COLO829 (cell line): ENCODE measurements at places on chromosomes 16 and 17.

DNA sequence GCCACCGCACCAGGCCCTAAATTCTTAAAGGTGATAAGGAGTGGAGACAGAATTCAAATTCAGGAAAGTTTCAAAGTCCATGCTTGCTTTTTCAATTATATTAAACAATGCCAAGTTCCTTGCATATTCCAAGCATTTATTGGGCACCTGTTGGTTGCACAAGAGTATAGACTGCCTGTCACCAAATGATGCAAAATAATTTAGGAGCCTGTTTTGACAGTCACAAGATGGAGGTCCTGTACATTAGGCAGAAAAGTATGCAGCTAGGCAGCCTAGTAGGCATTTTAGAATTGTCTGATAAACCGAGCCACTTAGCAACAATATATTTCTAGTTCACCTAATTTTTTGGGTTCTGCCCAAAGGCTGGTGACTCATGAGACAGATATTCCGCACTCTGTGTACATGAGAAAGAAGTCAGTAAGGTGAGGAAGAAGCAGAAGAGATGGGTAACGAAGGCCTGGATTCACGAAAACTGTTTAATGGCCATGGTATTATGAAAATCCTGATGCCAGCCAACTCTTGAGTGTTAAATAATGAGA, 7.3 kb downstream of the ACACA start:
- DNase-seq, result no peak

DNA sequence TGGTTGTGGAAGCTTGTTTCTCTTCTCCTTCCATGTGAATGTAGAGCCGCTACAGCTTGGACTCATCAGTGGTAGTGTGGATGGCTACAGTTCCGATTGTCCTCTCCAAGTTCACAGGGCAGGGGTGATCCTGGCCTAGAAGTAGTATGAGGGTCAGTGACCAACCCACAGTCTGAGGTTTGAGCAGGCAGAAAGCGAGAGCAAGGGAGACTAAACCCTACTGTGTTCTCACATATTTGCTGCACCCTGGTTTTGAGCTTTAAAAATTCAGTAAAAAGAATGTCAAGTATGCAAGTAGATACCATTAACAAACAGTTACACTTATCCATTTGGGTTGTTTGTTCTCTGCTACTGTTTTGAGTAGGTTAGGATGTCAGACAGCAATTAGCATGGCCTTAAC, 148.9 kb downstream of the MRTFB start:
- DNase-seq, result no peak

GRCh38 chr16:86566966-86567700, 504 bp downstream of the FOXC2 start:
- no peak for DNase-seq

- peak; percentile 44 for DNase-seq
Measured at GRCh38 chr17:77472468-77473310, 331.9 kb downstream of the SEC14L1 start.

DNA sequence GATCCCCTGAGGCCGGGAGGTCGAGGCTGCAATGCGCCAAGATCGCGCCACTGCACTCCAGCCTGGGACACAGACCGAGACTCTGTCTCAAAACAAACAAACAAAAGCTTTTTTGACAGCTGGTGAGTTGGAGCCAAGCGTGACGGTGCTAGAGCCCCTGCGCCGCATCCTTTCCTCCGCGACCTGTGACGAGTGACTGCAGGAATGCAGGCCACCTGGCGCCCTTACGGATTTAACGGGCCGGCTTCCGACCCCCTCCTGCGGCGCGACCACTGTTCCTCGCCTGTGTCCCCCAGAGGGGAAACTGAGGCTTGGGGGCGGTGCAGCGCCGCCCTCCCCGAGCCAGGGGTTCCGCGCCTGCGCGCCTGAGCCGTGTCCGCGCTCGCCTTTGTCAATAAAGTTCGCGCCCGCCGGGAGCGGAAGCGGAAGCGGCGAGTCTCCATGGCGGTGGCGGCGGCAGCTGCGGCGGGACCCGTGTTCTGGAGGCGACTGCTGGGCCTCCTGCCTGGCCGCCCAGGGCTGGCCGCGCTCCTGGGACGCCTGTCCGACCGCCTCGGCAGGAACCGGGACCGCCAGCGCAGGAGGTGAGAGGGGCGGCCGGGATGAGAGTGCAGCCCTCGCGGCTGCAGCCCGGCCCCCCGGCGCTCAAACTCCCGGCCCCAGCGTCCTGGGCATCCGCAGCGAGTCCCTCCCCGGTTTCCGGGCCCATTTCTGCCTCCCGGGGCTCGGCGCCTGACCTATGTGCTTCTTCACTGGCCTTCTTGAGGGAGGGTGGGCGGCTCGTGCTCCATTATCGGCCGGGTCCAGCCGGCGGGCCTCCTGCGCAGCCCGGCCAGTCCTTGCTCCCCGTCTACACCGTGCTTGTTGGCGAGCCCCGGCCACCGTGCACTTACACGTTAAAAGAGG, at the start of gene PGS1:
Gene PGS1 (plus strand): TSS at position 425 of the 906 bp plus-strand sequence. CDS start 17 bp downstream, at position 442.
- DNase-seq, result peak; percentile 72

DNA sequence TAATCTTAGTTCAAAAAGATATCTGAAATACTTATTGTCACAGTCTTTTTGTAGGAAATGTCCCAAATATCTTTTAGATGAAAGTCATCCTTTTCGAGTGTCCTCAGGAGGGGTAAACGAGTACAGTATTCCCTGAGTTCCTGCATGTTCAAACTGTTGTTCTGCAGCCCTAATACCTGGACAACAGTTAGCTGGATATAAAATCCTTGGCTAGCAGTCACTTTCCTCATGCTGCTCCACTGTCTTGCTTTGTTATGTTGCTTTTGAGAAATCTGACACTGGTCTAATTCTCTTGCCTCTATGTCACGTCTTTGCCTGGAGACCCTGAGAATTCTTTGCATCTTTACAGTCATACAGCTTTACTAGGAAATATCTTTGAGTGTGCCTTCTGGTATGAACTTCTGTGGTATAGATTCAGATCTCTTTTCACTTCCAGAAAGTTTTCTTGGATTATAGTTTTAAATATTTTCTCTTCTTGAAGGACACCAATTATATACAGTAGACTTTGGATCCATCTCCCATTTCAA, 9.5 kb downstream of the MBTD1 start:
- no peak for DNase-seq

GRCh38 chr17:71948703-71949422, 172.0 kb upstream of the SOX9 start:
- DNase-seq, result no peak

DNA sequence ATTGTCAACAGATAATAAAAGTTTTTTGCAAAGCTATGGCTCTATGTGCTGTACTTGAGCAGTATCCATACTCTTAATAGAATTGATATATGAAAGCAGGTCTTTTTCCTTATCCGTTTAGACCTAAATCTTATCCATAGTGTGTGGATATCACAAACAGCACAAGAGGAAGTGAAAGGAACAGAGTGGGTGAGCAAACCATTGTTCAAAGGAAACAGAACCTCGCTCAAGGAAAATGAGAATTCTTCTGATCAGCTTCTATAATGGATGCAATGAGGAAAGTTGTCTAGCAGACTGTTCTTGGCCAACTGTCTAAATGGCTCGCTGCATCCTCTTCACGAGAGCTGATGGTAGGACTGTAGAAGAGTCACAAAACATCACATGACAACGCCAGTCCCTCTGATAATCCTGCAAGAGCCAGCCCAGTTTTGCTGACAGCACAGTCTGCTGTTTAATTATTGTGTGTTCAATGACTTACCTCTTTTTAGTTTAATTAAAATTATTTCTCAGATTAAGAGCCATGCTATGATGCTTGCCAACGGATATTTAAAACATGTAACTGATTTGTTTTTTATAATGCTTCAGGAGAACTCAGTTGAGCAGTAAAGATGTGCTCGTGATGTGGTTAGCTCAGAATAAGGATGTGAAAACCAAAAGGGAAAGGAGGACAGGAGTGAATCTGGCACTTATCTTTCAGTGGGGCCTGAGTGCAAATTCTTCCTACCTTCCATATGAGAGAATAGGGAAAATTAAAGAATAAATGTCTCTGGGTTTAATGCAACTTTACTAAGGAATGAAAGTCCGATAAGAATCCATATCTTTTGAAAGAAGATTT, 38.5 kb downstream of the WWOX start:
- no peak for DNase-seq

GRCh38 chr16:82074019-82074558, 39.0 kb downstream of the HSD17B2 start:
- DNase-seq, result no peak

DNA sequence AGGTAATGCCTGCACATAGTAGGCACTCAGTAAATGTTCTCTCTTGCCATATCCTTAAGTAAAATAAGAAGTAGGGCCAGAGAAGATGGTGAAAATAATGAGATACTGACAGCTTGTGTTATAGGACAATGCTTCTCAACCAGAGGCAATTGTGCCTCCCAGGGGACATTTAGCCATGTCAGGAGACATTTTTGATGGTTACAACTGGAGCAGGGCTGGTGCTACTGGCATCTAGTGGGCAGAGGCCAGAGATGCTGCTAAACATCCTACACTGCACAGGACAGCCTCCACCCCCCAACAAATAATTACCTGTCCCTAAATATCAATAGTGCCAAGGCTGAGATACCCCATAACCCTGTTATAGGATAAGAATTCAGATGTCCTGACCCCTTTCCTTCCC, 1.7 kb downstream of the RAD51D start:
- peak; percentile 28 for DNase-seq

GRCh38 chr16:23504076-23504452, 6.2 kb downstream of the GGA2 start:
- DNase-seq, result no peak

- no peak for DNase-seq
Measured at GRCh38 chr16:2782583-2783351, 4.6 kb downstream of the PRSS33 start.

- no peak for DNase-seq
Measured at GRCh38 chr17:537133-537532, 177.5 kb downstream of the VPS53 start.

DNA sequence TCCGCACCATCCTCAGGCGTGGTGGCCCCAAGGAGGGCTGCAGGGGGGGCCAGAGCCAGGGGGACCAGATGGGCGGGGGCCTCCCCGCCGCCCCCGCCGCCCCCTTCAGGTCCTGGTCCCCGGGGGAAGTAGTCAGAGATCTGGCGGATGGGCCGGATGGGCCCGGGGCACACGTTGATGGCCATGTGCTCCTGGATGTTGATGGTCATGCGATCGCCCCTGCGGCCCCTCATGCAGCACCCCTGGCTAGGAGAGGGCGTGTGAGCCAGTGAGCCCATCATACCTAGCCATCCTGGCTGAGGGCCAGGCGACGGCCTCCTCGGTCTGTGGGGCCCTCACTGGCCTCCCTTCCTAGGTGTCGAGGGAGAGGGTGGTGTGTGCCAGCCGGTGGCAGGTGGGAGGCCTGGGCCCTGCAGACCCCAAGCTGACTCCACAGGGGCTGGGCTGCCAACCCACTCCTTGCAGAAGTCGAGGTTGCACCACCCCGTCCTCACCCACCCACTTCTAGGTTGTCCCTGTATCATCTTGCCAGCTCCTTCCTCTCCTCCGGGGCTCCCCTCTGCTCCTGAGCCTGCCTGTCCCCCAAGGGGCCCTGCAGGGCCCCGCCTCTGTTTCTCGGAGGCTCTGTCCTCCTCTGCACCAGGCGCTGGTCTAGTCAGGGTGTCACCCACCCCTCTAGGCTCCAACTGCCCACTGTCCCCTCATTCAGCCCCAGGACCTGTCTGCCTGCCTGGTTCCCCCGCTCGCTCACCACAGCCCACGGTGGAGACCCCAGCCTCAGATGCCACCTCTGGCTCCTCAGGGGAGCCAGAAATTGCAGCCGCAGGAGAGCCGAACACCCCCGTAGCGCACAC, 610 bp downstream of the DOC2A start:
- no peak for DNase-seq

GRCh38 chr17:48506246-48506645, 24.6 kb downstream of the HOXB1 start:
- no peak for DNase-seq

- DNase-seq, result no peak
Measured at GRCh38 chr16:62021161-62021581, 15.1 kb downstream of the CDH8 start.

DNA sequence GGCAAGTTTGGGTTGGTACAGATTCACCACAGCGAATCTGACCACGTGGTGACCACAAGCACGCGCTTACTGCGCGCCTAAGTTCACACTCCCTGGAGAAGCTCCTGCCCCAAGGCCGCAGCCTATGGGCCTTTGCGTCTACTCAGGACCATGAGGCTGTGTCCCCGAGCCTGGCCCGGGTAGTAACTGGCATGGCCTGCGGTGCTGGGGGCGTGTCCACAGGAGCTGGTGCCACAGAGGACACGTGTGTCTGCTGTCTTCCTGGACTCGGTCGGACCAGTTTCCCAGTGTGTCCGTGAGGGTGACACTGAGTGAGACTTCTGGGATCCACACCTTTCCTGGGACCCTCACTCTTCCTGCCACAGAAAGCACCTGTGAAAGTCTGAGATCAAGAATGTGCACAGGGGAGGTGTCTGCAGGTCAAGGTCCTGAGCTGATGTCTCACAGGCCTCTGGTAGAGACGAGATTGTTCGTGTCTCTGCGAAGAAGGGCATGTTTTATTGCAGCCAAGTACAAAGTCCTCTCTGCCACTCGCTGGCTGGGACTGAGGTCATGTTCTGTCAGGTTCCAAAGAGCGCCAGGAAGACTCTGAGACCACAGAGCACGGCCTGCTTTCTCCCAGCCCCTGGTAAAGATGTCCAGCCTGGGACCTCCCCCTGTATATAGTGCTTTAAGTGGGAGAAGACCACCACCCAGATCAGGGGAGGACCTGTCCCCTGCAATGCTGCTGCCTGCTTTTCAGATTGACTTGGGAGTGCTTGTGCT, 25.2 kb upstream of the CAPN15 start:
- no peak for DNase-seq

DNA sequence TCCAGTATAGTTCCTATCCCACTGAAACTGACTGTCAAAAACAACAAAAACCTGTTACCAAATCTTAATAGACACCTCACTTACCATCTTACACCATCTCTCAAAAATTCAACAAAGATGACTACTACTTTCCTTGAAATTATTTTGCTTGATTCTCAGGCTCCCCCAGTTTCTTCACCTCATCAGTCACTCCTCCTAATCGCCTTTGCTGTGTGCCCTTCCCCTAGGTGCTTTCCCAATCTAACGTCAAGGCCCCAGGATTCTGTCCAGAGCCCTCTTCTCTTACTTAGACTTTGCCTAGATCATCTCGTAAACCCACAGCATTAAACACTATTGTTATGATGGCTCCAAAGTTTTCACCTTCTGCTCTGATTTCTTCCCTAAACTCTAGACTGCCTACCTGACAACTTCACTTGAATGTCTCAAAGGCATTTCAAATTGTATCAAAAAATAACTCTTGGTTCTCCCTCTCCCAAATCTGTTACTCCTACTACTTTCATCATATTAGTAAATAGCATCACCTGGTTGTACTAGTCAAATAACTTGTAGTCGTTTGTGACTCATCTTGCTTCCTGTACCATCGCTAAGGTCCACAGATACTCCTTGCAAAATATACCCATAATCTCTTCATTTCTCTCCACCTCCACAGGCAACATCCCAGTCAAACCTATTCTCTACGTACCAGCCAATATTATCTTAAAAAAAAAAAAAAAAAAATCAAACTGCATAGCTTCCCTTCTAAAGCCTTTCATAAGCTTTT, 18.0 kb downstream of the C16orf87 start:
- no peak for DNase-seq

GRCh38 chr16:30950516-30951065, 1.7 kb downstream of the ORAI3 start:
- no peak for DNase-seq
